Mesenteric fat pad (tissue), 1 donor: ENCODE measurements at places on chromosomes 11 and 22. TPM values are rescaled to one million over a fixed set of nuclear protein-coding genes. Genes with fewer than 3 reads are reported as not detected.

LTO1 gene
- 19.2 TPM for total RNA-seq

LDHA gene
- 957 TPM for total RNA-seq

OOSP2 gene
- not detected for total RNA-seq

CCDC157 gene
- total RNA-seq: 0.77 TPM

SULT4A1 gene
- total RNA-seq: 1.7 TPM

FADS2 gene
- total RNA-seq: 28.1 TPM

CATSPER1 gene
- 0.51 TPM for total RNA-seq

MMP3 gene
- total RNA-seq: 1.5 TPM

SHISAL1 gene
- total RNA-seq: 3.3 TPM

DNA sequence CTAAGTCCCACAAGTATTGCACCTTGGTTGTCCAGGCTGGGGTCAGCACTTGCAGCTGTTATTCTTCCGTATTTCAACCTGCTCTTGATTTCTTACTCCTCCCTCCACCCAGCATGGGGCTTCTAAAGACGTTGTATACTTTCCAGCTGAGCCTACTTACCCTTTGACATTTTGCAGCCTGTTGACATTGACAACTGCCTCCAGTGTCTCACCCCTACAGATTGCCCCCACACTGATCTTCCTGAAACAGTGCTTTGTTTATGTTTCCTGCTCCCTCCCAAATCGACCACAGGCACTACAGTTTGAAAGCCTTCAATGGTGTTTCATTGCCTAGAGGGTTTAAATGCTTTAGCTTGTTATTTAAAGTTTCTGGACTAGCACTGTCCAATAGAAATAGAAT lies 56.6 kb downstream of the FAM83F start:
- DNase-seq: no peak

DNA sequence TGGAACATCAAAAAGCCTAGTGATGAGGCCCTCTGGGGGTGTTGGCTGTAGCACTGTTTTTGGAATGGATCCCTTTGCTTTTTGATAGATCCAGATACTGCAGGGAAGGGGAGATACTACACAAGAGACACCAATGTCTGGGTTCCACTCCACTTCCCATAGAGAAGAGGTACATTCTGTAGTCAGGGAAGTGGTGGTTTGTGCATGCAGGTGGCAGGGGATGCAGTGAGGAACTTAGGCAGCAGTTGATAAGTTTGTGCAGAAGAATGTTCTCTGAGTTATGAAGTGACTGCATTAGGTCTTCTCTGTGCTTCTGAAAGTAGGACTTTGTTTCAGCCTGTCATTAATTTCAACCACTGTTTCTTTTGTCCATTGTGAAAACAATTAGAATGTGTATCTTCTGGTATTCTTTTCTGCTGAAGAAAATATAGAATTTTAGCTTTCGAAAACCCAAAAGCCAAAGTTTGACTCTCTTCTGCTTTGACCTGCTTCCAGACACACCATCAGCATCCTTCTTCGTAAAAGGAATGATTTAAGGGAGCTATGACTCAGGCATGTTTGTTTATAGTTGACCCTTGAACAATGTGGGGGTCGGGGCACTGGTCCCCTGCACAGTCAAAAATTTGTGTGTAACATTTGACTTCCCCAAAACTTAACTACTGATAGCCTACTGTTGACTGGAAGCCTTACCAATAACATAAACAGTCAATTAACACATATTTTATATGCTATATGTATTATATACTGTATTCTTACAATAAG lies 25.6 kb downstream of the PANX1 start:
- DNase-seq: no peak

- DNase-seq: no peak
These were observed 423.5 kb upstream of the B3GAT1 start for GRCh38 chr11:134835561-134835960.

GRCh38 chr11:88312628-88313027 lies 24.9 kb downstream of the CTSC start:
- no peak for DNase-seq

DNA sequence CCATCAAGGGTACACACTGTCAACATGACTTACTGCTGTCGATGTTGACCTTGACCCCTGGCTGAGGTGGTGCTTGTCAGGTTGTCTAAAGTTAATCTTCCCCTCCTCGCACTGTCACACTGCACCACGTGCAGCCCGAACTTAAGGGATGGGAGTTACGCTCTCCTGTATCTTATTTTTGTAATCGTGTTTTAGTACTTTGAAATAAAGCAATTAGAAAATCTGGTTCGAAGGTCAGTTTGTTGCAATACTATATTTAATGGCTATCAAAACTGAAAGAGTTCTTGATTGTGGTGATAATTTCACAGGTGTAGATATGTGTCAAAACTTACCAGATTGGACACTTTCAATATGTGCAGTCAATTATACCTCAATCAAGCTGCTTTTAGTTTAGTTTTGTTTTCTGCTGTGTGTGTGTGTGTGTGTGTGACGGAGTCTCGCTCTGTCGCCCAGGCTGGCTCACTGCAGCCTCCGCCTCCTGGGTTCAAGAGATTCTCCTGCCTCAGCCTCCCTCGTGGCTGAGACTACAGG lies 10.7 kb upstream of the ST14 start:
- DNase-seq: no peak

DNA sequence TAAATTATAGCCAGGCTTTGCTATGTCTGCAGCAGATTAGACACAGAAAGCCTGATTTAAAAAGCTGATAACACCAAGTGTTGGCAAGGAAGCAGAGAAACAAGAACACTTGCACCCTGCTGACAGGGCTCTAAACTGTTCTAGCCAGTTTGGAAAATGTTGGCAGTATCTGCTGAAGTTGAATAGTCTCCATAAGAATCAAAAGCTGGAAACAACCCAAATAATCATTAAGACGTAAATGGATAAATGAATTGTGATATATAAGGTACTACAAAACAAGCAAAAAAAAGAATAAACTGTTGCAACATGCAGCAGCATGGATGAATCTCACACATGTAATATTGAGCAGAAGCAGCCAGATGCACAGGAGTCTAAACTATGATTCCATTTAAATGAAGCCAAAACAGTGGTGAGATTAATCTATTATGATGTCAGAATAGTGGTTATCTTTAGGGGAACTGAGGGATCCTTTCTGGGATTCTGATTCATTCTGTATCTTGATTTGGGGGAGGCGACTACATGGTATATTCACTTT lies 40.4 kb upstream of the ADORA2A start:
- no peak for DNase-seq

GRCh38 chr22:20571531-20572007 lies 64.2 kb downstream of the MED15 start:
- DNase-seq: no peak

DNA sequence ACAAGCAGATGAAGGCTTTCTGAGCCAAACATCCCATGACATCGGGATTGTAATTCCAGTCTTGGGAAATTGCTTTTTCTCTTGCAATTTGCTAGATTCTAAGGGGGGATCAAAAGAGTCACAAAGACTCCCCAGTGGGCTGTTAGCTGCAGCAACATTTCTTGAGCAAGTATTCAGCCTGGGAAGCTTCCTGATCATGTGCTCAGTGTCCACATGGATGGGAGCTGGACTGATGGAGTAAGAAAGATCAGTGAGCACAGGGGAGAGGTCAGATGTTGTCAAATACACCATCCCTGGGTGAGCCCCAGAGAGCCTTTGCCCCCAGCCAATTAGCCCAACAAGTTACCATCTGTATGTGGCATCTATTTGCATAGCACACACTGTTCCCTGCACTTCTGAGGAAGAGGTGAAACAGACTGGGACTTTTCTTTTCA lies 10.2 kb upstream of the GRK3 start:
- no peak for DNase-seq
